ENCODE measurements at places on chromosomes 3 and 15.

DNA sequence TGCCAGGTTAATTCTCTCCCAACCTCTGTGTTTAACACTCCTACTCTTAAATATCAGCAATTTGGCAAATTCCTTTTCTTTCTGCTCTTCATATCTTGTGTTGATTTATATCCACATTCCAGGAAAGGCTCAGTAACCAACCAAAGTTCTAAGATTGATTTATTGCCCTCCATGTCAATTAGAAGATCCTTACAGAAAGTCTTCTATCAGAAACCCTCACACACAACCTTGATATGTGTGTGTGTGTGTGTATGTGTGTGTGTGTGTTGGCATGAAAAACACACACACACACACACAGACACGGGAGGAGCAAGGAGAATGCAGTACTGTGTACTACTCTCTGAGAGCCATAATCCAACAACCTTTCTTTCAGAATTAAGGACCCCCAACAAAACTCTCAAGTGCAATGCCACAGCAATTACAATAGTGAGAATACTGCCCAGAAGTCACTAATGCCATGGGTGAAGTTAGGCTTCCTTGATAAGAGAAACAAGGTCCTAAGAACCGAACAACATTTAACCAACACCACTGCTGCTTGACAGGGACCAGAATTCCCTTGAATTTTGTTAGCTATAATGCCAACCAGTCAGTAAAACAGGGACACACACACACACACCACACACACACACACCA, 1.1 kb downstream of the LSAMP start:
- DNase-seq = no peak

- DNase-seq = no peak
Measured at GRCh38 chr15:70504988-70505387, 258.4 kb downstream of the UACA start.

- DNase-seq = no peak
Measured at GRCh38 chr15:58297639-58298038, 134.2 kb upstream of the LIPC start.

DNA sequence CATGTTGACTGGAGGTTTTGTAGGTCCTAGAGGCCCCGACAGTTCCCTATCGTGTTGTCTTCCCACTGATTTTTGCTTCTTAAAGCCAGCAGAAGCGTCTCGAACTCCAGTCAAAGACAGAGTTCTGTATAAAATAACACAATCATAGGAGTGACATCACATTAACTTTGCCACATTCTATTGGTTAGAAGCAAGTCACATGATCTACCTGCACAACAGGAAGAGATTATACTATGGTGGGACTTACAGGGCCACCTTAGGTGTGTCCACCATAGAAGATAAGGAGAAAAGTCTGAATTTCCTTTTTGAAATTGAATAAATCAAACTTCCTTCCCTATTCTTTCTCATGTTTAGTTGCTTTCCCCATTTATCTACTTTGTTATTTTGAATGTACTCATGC, 365.5 kb downstream of the GRM7 start:
- no peak for DNase-seq

DNA sequence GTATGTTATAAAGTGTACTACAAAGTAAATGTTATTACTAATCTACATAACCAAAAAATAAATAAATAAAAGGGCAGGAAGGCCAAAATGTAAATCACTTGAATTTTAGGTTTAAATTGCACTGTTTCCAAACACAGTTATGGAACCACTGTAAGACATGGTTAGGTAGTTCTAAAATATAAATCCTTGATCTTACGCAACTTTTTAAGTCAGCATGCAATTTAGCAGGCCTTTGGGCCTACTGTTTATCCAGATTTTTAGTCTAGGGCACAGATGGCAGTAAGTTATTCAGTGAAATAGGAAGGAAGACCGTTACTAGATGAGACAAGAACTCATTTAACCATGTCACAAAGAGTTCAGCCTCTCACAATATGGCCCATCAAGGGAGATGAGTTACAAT, 187.4 kb upstream of the SLC2A2 start:
- no peak for DNase-seq

- DNase-seq = no peak
Measured at GRCh38 chr15:67256051-67256450, 1.5 kb downstream of the IQCH start.

- no peak for DNase-seq
Measured at GRCh38 chr3:72347819-72348319, 500.4 kb downstream of the SHQ1 start.

GRCh38 chr3:10774825-10775224, 41.2 kb upstream of the SLC6A11 start:
- DNase-seq = no peak

- no peak for DNase-seq
Measured at GRCh38 chr3:4809922-4810321, 169.3 kb upstream of the BHLHE40 start.

Data from NCI-H524 (cell line).